ENCODE measurements at places on chromosomes 16 and 17. TPM values are rescaled to one million over a fixed set of nuclear protein-coding genes. Genes with fewer than 3 reads are reported as not detected.

Gene SKAP1
- not detected for total RNA-seq

Gene FKBP10
- total RNA-seq: 137 TPM

Gene P2RX5
- 13.6 TPM for total RNA-seq

Gene C16orf86
- 0.87 TPM for total RNA-seq

Gene ICAM2
- 0.58 TPM for total RNA-seq

Gene PRKCB
- total RNA-seq: 16.4 TPM

GRCh38 chr17:27512511-27513346, 56.5 kb downstream of the KSR1 start:
- H3K4me3 ChIP-seq: no peak overlapping the region
- H3K4me1 ChIP-seq: peaks cover 50% of the 10 kb centered on the region
- H3K36me3 ChIP-seq: no peaks in the 10 kb centered on the region
- peak overlapping the region; percentile 91 for H3K27ac ChIP-seq
- H3K27me3 ChIP-seq: no peaks in the 10 kb centered on the region
- no peak for DNase-seq

DNA sequence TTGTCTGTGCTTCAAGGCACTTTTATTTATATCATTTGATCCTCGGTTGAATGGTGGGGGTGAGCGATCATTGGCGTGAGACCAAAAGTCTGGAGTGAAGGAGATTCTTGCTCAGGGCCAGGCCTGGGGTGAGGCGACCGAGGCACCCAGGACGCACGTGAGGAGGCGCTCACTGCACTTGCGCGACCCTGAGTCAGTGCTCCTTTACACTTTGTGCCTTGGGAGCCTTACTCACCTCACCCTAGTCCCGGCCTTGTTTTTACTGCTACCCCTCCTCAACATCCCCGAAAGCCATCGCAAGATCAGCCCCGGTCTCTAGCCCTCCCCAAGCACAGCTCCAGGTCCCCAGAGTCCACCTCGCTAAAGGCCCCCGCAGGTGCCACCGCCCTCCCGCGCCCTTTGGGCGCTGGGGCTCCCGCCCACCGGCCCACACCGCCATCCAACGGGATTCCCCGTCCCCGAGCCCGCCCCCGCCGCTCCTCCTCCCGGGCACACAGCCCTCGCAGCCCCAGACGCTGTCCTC, 496 bp downstream of the EZH1 start:
- peak overlapping the region; percentile 79 for H3K4me3 ChIP-seq
- no peaks in the 10 kb centered on the region for H3K36me3 ChIP-seq
- H3K4me1 ChIP-seq: peaks cover 43% of the 10 kb centered on the region
- peak; percentile 72 for DNase-seq
- H3K27me3 ChIP-seq: peaks cover 18% of the 10 kb centered on the region

GRCh38 chr17:35609831-35610230, 22.7 kb downstream of the AP2B1 start:
- no peak overlapping the region for H3K27ac ChIP-seq
- peaks cover 26% of the 10 kb centered on the region for H3K36me3 ChIP-seq
- H3K4me3 ChIP-seq: no peak overlapping the region
- DNase-seq: no peak

DNA sequence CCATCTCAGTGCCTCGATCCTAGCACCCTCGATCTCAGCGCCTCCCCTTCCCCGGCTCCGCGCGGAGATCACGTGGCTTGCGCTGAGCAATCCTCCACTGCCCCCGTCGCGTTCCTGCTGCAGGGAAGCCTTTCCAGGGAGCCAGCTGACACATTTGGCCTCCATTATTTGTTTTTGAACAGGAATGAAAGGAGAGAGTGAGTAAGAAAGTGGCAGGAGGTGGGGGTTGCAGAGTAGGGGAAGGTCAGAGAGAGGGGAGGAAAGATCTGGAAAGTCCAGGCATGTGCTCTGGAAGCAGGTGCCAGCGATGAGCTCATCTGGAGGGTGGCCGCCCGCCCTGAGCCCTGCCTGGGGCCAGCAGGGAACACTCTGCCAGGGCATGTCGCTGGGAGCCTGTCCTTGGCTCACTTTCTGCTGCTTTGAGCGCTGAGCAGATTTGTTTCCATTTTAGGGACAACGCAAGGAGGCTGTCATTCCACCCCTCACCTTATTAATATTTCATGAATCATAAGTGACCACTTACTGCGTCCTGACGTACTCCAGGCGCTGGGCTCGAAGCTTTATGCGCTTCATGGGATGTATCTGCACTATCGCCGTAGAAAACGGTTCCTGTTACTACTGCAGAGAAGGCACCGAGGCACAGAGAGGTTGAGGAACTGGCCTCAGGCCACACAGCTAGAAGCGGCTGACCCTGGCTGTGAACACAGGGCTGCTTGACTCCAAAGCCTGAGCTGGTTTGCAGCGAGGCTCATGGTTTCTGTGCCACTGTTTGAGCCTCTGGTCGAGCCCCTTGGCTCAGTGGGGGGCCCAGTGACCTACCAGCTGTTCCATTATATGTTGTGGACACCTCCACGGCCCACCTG, 283.1 kb downstream of the SEC14L1 start:
- H3K4me1 ChIP-seq: peaks cover 50% of the 10 kb centered on the region
- H3K27me3 ChIP-seq: no peaks in the 10 kb centered on the region
- no peaks in the 10 kb centered on the region for H3K36me3 ChIP-seq
- no peak overlapping the region for H3K4me3 ChIP-seq
- DNase-seq: no peak

DNA sequence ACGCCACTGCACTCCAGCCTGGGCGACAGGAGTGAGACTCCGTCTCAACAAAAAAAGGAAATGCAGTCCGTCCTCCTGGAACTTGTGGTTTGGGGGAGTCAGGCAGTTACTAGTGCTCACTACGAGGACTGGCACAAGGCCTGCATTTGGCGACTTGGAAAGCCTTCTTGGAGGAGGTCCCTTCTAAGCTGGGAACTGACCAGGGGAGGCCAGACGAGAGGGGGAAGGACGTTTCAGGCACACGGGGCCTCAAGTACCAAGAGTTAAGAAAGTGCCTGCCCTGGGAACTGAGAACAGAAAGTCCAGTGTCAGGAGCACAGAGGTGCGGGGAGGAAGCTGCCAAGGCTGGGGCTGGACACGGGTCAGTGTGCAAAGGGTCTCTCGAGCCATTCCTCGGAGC, 89.9 kb downstream of the ABR start:
- H3K4me1 ChIP-seq: no peaks in the 10 kb centered on the region
- no peaks in the 10 kb centered on the region for H3K36me3 ChIP-seq
- H3K27me3 ChIP-seq: no peaks in the 10 kb centered on the region
- no peak overlapping the region for H3K27ac ChIP-seq

GRCh38 chr16:8572063-8572918, 18.0 kb downstream of the TMEM114 start:
- H3K27me3 ChIP-seq: peaks cover 3% of the 10 kb centered on the region
- no peak for DNase-seq
- H3K4me3 ChIP-seq: no peak overlapping the region
- H3K36me3 ChIP-seq: no peaks in the 10 kb centered on the region

DNA sequence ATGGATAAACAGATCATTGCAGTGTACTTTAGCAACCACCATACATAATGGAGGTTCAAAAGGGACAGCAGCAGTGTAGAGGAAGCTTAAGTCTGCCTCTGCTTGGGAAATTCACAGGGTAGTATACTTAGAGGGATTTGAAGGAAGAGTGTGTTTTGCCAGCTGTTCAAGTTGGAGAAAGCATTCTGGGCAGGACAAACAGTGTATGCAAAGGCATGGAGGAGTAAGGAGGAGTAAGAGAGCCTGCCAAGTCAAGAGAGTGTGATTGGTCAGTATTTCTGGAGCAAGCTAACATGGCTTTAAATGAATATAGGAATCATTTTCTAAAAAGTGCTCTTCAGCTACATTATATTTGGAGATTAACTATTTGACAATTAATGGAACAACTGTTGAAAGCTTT, 22.9 kb upstream of the PHAF1 start:
- H3K27ac ChIP-seq: no peak overlapping the region
- no peaks in the 10 kb centered on the region for H3K27me3 ChIP-seq
- no peaks in the 10 kb centered on the region for H3K36me3 ChIP-seq
- no peak for DNase-seq

Data from GM23338 (cell line).